AG09319 (cell line): ENCODE measurements at places on chromosomes 3 and 15.

DNA sequence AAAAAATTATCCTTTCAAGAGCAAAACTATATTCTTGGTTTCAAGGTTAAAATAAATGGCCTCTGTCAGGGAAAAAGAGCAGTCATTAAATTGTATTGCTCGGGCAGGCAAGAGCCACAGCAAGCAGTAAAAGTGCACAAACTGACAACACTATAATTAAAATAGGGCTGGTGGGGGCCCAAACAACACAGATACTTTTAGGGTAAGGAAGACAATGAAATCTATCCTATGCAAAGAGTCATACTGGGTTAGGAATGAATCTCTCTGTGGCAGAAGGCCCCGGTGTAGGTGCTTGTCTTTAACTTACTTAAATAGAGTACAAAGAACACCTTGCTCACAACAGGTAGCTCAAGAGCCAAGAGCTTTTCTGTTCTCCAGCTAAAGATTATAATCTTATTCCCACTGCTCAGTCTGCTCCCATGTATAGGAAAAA is 94.7 kb downstream of the DLG1 start:
- no peak for DNase-seq

DNA sequence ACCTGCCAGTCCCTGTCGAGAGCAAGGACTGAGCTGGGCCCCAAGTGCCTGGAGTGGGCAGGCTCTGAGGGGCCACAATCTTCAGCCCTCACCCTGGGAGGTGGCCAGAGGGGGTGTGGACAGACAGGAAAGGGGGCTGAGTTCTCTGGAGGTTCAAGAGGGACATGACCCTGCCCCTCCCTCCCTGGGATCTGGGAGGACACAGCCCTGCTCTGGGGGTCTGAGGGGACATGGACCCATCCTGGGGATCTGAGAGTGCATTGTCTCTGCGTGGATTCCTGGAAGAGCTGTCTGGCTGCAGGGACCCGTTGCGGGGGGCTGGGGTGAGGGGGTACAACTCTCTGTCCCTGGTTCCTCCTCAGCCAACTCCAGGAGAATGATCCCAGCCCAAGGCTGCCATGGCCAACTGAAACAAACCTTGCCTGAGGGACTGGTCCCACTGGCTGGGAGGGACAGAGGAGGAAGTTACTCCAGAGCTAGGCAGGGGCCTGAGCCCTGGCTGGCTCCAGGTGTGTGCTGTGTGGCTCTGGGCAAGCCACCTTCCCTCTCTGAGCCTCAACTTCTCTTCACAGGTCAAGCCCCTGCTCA is 29.0 kb downstream of the PTH1R start:
- DNase-seq: no peak

GRCh38 chr3:64340641-64341101 is 115.4 kb upstream of the PRICKLE2 start:
- no peak for DNase-seq

- DNase-seq: no peak
Observed at GRCh38 chr3:172074586-172074985, 35.2 kb downstream of the FNDC3B start.

- DNase-seq: no peak
Observed at GRCh38 chr3:104906001-104906639, 460.6 kb upstream of the ALCAM start.

GRCh38 chr15:86772369-86773059 is 692.8 kb downstream of the AGBL1 start:
- DNase-seq: no peak

- no peak for DNase-seq
Observed at GRCh38 chr15:28981351-28981720, 95.6 kb downstream of the APBA2 start.

DNA sequence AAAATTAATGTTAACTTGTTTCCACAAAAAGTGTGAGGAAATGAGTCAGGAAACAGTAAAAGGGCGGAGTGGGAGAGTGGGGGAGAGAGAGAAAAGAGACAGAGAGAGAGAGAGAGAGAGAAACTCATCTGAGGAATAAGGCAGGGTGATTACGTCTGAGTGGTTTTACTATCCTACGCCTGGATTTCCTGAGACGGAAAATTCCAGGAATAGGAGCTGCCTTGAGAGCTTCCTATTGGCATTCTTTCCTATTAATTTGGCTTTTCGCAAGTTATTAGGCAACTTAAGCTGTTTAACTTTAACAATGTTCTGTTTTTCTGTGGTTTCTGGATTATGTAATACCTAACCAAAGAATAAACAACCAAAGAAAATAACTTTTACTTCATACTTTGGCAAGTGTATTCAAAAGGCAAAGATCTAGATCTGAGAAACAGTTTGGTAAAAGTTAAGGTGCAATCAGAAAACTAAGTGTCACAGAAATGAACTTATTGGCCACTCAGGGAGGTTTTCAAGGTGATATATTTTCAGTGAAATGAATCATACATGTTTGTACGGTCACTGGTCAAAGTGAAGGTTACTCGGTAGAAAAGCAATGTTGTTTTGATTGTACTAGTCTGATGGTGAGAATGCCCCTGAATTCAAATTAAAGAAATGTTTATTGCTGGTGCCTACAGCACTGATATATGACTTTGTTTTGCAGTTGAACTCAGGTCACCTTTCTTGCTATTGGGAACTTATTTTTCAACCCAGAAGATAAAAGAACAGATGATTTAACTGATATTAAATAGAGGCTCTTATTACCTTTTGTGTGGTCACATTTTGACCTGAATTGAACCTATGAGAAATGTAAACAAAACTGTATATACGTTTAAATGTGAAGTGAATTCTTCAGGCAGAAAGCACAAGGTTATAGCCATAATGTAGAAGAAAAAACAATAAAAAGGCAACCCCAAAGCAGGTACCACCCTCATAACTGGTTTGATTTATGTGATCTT is 39.9 kb upstream of the TNFSF10 start:
- peak; percentile 76 for DNase-seq

DNA sequence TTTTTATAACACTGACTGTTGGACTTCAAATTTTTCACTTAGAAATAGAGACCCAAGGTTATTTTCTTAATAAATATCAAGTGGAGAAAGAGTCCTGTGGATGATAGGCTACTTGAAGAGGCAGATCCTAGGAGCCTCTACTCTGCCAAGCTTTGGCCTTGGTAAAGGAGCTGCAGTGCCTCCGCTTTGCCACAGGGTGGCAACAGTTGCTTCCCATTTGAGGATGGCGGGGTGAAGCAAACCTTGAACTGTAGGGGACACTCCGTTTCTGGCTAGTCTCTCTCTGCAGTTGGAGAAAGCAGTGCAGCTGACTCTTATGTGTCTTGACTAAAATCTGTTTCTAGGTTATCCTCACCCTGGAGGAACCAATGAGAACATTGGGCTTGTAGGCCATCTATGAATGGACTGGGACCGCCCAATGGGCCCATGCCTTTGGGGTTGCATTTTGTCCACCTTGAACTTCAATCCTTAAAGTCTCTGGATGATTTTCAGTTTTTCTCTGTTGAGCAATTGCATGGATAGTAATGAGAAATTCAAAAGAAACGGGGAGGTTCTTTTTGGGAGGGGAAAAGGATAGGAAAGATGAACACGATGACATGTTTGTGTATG is 9.8 kb downstream of the SCG5 start:
- DNase-seq: peak; percentile 47

- peak; percentile 49 for DNase-seq
Observed at GRCh38 chr3:117547956-117548550, 838.5 kb downstream of the TUSC7 start.

DNA sequence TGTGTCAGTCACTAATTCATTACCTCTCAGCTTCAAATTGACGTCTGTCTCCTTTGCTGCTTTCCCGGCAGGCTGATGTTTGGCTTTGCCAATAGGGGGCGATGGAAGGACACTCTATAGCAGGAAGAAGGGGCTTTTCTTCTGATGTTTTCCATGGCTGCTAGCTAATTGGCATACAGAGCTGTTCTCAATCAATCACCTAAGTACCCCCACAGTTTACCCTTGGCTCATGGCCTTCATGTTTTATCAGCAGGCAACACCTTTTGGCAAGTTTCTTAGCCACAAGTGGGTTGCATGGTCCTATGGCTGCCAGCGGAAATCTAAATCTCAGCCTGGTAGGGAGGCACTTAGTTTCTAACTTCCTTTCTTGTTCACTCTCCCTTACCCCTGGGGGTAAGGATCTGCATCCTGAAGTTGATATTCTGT is 45.0 kb downstream of the ESYT3 start:
- peak; percentile 10 for DNase-seq

- DNase-seq: peak; percentile 61
Observed at GRCh38 chr3:73060302-73060723, 1.1 kb upstream of the EBLN2 start.

- DNase-seq: no peak
Observed at GRCh38 chr15:65556622-65557021, 26.4 kb downstream of the HACD3 start.

- DNase-seq: no peak
Observed at GRCh38 chr15:95968856-95969255, 361.6 kb upstream of the NR2F2 start.

DNA sequence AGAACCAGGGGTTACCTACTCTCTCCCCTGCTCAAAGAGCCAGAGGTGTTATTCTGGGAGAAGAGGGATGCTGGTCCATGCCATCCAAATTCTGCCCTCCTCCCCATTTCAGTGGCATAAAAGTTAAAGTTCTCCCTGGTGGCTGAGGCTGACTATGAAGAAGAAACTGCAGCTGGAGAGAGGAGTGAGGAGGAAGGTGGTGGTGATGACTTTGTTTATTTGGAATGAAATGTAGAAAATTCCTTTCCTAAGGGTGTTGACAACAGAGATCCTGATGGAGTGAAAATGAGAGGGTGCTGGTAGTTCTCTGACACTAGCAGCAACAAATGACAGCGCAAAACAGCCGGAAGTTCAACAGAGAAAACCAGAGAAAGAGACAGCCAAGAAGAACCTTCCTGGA is 100.4 kb downstream of the PCCB start:
- no peak for DNase-seq

DNA sequence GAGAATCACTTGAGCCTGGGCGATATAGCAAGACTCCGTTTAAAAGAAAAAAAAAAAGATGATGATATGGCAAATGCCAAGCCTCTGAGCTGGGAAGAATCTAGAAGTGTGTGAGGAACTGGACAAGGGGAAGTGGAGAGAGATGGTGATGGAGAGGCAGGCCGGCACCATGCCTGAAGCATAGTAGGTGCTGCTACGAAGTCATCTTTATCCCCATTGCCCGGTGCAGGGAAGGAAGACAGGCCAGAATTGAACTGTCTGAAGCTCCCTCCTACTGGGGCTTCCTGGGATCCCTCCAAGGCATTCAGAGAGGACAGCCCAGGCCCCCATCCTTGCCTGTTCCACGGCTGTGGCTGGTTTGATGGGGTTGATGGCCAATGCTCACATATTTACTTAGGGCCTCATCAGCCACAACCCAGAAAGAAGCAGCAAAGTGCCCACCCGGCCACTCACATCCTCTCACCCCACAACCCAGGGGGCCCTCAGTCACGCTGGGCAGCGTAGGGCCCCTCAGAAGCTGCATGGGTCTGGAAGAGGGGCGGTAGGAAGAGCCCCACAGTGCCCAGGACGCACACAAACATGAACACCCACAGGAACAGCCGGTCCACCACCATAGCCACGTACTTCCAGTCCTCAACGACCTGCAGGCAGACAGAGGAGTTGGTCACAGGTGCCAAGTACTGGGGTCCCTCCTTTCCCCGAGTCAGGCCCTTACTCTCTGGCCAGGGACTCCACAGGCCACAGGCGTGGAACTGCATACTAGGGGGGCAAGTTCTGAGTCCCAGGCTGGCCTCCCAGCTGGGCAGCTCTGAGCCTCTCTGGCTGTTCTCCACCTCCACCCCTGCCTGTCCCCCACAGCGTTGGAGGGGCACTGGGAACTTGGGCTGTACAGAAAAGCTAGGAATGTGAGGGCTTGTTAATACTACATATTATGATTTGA is 4.1 kb upstream of the CHRNA3 start:
- DNase-seq: no peak

DNA sequence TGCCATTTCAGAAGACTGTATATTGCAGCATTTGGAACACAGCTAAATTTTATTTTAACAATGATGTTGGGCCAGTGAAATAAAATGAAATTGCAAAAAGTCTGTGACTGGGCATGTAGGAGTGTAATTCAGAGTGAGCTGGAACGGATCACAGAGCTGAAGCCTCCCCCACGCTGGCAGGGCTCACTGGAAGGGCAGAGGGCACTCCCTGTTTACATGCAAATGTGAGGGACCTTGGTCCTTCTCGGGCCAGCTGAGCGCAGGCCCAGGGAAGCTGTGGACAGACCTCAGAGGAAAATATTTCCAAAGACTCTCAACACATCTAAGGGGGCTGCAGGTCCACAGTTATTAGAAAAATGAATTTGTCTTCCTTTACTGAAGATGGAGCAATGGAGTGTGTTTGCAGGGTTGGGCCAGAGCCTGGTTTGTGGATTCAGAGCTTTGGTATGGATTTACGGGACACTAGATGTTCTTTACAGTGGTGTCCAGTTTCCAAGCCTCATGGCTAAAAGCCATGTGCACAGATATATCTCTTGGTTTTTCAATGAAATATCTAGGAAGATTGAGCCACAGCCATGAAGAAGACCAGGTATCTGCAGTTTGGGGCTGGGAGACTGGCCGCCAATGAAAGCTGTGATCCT is 32.0 kb downstream of the TRPM1 start:
- DNase-seq: no peak

DNA sequence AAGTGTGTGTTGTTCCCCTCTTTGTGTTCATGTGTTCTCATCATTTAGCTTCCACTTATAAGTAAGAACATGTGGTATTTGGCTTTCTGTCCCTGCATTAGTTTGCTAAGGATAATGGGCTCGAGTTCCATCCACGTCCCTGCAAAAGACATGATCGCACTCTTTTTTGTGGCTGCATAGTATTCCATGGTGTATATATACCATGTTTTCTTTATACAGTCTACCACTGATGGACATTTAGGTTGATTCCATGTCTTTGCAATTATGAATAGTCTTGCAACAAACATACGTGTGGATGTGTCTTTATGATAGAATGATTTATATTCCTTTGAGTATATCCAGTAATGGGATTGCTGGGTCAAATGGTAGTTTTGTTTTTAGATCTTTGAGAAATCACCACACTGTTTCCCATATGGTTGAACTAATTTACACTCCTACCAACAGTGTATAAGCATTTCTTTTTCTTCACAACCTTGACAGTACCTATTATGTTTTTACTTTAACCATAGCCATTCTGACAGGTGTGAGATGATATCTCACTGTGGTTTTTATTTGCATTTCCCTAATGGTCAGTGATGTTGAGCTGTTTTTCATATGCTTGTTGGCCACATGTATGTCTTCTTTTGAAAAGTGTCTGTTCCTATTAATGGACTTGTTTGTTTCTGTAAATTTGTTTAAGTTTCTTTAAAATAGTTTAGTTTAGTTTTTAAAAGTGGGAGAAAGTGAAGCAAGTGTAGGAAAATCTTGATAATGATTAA is 21.9 kb upstream of the SLC30A4 start:
- no peak for DNase-seq

- DNase-seq: no peak
Observed at GRCh38 chr15:90810354-90810753, 58.0 kb upstream of the FURIN start.

DNA sequence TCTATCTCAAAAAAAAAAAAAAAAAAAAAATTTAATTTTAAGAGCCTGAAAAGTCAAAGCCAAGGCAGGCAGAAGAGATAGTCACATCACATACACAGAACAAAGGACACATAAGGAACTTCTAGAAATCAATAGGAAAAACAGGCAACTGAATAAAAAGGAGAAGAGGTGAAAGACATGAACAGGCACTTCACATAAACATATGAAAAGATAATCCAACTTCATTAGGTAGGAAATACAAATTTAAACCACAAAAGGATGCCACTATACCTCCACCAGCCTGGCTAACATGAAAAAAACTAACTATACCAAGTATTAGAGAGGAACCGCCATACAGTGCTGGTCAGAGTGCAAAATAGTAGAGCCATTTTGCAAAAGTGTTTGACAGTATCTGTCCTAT is 14.1 kb downstream of the CCDC12 start:
- DNase-seq: no peak
